ENCODE measurements at places on chromosomes 11 and 22.

- DNase-seq: no peak
Measured at GRCh38 chr11:110279881-110280280, 16.5 kb downstream of the RDX start.

GRCh38 chr22:49091917-49092545, 735.6 kb downstream of the BRD1 start:
- DNase-seq: no peak

DNA sequence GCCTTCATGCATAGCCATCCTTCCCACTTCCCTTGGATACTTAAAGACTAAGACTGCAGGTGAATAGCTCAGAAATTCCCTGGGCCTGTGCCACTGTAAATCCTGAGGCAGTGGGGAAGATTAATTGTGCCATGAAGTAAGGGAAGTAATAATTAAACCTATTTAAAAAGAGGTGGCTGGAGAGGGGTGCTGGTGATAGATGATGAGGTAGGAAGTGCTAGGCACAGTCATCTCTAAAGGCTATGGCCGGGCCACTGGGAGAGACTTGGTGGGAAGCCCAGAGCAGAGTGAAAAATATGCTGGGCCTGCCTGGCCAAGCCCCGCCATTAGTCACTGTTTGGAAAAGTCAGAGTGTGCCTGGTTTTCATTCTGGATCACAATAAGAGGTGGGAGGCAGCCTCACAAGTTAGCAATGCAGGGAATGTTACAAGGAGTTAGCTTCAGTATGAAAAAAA, 197.2 kb upstream of the PITPNB start:
- no peak for DNase-seq

- no peak for DNase-seq
Measured at GRCh38 chr11:35261197-35261596, 122.2 kb downstream of the CD44 start.

GRCh38 chr22:49517211-49517610, 310.5 kb downstream of the BRD1 start:
- DNase-seq: no peak

DNA sequence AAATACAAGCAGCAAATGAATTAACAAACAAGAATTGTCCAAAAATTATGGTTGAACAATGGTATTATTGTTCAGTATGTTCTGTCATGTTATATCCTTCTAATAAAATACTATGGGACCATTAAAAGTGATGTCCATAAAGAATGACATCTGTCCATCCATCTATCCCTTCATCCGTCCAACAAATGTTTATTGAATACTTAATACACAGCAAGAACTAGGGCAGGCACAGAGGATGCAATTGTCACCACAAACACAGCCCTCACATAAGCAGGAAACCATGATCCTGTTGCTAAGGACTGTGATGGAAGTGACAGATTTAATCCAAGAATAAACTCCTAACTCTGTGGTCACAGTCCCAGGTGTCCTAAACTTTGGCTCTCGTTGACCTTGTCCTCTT, 20.7 kb upstream of the B3GAT1 start:
- DNase-seq: no peak

DNA sequence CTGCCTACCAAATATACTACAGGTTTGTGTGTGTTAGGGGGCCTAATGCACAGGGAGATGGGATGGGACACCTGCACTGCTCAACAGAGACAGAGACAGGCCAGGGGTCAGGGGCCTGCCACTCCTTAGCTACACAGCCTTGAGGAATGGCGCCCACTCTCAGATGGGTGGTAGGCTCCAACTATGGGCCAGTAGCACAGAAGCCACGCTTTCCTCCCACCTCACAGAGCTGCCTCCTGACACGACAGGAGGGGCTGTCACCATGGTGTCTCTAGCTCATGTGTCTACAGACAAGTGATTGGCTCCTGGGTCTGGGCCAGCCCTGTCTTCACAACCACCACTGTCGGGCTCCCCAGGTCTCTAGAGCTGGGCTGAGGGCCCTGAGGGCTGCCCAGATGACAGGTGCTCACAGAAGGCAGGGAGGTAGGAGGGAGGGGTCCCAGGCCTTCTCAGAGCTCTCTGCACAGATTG, 81.8 kb downstream of the DGCR2 start:
- DNase-seq: no peak

- no peak for DNase-seq
Measured at GRCh38 chr22:35930933-35931332, 97.7 kb downstream of the RBFOX2 start.

- no peak for DNase-seq
Measured at GRCh38 chr22:49550141-49550430, 277.6 kb downstream of the BRD1 start.

- DNase-seq: no peak
Measured at GRCh38 chr22:43017525-43018460, 2.8 kb upstream of the PACSIN2 start.

- no peak for DNase-seq
Measured at GRCh38 chr22:41777749-41778425, 22.6 kb upstream of the CCDC134 start.

- no peak for DNase-seq
Measured at GRCh38 chr11:32312206-32312817, 123.0 kb downstream of the WT1 start.

DNA sequence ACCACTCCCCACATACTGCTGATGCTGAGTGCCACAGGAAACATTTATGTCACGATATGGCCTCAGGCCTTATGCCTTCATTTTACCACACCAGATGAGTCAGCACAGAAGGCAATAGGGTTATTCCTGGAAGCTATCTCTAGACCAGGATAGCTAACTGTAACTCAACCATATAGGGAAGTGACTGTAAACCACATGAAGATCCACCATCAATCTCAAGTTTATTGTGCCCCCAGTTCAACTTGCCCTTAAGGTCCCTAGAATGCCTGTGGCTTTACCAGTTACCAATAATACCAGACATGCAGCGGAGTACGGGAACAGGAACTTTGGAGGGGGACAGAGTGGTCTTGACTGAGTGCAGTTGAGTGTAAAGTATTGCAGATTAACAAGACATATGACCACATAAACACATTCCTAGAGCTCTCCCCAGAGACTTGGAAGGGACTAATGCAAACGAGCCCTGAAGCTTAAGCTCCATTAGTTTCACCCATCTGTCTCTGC, 180.9 kb downstream of the KIF18A start:
- no peak for DNase-seq

GRCh38 chr22:21958360-21959273, 6.0 kb upstream of the PPM1F start:
- DNase-seq: no peak

DNA sequence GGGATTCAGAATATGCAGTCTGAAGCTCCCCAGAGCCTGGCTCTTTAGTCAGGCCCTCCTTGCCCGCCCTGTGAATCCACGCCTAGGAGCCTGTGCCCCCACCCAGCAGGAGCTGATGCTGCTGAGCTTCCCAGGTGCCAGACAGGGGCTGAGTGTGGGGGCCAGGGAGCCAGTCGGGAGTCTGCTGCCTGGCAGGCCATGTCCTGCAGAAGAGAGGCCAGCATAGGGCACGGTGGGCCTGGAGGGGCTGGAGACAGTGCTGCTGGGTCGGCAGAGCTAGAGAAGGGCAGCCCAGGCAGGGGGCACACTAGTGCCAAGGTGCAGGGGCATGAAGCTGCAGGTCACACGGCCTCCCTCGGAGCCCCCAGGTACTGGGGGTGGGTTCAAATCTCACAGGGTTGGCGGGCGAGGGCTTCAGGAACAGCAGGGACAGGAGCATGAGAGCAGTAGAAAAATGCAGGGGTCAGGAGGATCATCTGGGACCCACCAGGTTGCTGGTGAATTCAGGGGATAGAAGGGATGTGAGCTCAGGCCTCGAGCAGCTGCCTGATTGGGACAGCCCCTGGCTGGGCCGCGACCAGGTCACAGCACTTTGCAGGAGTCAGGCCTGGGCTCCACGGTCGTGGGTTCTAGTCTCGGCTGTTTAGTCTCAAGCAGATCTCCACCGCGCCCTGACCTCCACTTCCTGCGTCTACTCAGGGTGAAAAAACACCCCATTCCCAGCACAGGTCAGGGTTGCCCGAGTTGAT, 4.1 kb upstream of the SEPTIN5 start:
- DNase-seq: no peak

All from stimulated activated CD4-positive, alpha-beta T cell treated with anti-CD3 and anti-CD28 coated beads, Interleukin-1b, Interleukin-23, amount 100 ng/mL, for 24 hours (primary cell).